Muscle of arm (tissue), 14 donors: ENCODE measurements at places on chromosomes 2 and 18.

DNA sequence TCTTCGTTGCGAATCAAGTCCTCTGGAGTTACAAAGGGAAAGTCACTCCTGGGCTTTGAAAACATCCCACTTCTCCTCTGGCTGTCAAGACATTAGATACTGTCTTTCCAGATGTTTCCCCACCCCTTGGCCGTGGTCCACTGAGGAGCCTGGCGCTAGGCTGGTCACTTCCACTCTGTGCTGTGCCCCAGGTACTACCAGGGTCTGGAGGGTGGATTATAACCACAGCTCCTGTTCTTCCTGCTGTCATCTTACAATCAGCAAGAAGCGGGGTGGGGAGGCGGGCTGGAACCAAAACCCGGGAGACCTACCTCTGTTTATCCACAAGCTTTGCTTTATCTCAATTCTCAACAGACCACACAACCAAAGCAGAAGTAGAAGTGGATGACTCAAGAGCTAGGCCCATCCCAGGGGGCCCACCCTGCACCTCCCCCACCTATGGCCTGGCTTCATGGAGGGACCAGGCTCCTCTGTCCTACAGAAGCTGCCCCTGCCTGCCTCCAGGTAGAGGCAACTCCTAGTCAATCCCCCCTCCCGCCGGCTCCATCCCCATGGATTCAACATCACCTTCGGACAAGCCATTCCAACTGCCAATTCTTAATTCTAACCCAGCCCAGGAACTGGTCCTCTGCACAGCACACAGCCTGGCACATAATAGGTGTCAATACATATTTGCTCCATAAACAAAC is 17.8 kb downstream of the SMAD7 start:
- no peak for DNase-seq

DNA sequence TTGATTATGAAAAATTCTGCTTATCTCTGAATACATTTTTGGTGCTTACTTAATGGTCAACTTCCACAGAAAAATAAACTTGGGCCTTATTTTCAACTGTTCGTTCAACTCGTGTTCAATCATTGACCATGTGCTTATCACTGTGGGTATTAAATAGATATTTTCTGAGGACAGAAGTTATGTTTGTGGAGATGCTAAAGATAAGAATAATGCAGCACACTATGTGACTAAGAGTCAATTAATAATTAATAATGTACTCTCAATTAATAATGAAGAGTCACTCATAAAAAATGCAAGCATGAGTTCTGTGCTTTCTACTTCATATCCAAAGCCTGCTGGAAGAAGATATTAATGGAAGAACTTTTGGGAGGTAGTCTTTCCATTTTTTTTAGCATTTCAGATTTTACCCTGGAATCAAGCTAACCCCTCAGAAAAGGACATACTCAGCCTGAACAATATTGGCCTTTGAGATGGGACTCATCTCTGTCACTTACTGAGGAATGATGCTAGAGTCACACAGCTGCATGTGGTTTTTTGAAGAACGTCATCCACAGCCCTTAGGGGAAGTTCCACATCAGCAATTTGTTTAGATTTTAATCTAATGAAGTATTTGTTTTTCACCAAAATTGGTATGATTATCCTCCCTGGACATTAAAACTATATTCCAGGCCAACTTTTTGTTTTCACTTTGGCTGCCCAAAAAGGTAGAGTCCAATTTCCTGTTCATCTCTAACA is 191.9 kb upstream of the CRIM1 start:
- no peak for DNase-seq

DNA sequence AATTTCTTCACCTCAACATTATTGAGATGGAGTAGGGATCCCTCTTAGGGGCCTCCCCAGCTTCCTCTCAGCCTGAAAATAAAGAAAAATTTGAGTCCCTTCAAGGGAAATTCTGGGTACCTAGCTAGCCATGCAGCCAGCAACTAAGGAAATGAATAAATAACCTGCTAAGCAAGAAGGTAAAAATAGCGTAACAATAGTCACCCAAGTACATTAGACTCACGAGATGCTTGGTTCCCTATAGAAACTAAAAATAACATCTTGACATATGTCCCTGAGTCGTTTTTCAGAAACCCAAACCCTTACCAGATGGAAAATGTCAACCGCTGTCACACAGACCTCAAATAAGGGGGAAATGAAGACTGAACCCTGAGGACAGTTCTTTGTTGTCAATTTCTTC is 51.9 kb downstream of the CACNB4 start:
- no peak for DNase-seq

DNA sequence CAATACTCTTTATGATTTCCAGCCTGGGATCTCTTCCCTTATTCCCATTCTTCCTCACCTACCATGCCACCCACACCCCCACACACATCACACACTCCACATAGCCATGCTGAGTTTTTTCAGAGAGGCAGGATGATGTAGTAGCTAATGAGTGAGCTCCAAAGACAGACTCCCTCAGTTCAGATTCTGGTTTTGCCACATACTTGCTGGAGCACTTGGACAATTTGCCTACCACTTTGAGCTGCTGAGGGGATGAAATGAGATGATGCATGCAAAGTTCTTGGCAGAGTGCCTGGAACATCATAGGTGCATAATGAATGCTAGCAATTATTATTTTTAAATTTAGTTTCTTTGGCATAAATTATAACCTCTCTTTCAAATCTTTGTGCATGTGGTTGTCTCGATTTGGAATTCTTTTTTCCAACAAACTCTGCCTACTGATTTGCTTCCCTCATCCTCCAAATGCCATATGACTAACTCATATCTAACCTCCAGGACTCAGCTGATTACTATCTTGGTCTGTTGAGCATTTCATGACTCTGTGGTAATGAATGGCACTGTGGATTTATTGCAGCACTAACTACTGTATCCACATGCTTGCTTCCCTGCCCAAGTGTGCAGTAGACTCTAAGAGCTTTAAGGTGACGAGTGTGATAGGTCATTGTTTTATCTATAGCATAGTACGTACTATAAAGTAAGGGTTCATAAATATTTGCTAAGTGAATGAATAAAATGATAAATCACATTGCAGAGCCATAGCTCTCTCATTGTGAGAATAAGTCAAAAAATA is 99.1 kb downstream of the TACR1 start:
- DNase-seq = no peak

DNA sequence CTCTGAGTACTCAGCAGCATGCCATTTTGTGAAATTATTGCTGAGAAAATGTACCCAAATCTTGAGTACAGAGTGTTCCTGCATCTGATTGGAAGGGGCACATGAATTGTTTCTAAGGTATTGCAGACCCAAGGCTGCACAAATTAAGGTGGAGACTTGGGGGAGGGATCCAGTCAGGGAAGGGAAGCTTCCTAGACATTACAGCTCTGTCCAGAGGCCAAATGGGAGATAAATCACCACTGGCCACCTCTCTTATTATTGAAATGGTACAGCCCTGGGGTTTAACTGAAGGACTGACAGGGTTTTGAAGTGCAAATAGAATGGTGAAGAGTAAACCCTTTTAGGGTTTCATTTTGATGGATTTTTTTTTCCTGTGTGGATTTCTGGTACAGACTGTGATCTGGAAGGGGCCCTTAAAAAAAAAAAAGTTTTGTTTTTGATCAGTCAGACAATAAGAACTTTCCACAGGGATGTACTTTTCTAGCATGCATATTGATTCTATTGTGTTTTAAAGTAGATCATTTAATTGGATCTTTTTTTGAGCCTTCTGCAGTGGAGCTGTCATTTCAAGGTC is 119.4 kb downstream of the GREB1L start:
- no peak for DNase-seq

DNA sequence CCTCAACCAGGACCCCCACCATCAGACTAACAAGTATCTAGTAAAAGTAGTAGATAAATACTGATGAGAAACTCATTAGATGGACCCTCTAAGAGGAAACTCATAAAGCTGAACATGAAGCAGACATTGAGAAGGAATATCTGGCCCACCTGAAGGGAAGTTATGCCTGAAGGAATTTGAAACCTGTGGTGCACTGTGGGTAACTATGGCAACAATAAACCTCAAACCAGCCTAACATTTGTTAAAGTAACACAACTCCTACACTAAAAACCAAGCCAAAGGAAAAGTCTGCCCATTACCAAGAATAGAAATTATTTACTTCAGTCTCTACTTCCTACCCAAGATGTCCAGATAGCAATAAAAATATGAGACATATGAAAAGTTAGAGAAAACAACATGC is 43.4 kb downstream of the KIAA1328 start:
- DNase-seq = no peak

DNA sequence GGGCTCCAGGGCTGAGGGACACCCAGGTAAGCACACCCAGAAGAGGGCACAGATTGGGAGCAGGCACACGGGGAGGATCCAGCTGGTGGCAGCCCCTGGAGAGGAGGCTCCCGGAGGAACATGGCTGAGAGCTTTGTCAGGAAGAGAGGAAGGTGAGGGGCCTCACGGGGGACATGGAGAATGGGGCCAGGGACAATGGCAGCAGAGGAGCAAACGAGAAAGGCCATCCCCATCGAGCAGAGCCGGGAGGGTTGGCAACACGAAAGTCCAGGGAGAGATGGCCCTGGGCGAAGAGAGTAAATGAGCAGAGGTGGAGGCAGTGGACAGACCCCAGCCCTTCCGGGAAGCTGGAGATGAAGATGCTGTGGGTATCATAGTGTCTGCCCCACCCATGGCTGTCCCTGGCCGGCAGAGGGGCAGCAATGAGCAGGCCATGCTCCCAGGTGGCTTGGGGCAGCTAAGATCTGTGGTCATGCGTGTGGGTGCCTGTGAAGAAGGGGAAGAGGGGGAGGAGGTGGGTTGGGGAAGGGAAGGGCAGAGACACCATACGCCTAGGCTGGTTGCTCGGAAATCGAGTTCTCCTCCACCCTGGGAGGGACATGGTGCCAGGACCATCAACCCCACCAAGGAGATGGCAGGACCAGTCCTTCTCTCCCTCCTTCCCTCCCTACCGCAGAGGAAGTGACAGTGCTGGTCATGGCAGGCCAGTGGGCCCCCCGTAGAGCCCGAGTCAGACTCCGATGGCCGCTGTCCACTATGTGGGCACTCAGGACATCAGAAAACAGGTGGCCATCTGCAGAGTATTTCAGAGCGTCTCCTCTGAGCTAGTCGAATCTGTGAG is 191.7 kb downstream of the NDUFA10 start:
- DNase-seq = no peak
